Jurkat, Clone E6-1 (cell line): ENCODE measurements at places on chromosomes 12 and 14.

DNA sequence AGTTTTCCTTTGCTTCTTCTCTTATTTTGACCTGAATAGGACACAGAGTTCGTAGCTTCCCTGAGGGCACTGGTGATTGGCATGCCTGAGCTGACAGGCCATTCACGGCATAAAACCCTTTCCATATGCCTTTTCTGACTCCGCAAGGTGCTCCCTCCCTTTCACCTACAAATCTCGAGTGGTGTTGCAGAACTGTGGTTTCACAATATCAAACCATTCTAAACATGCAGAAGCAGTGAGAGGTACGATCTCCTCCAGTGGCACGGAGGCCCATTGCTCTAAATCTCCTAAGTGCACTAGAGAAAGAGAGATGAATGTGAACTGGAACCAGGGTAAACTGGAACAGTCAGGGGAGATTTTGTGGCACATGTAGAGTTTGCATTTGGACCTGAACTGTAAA lies 23.9 kb downstream of the CLSTN3 start:
- no peak for DNase-seq

DNA sequence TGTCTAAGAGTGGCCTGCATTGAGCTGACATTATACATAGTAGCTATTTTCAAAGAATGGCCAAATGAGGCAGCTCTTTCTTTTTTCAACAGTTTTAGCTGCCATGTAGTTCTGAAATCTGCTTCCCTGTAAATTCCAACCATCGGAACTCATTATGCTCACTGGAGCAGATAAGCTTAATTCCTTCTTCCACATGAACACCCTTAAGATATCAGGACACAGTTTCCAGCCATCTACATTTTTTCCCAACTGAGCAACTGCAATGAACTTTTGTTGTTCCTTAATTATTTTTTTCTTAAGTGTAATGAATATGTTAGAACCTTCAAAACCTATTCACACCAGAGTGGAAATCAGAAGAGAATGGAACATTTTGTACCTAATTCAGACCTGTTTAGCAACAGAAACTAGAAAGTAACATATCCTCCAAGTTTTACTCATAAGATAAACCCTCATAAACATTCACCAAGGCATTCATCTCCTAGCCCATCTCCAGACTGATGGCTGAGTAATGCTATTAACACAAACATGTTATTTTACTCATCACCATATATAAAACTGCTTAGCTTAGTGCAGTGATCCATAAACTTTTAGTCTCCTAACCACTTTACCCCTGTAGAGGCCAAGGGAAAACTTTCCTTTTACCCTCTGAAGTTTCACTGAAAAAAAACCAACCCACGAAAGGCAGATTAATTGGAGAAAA lies 296.1 kb upstream of the SYT1 start:
- DNase-seq, result no peak

GRCh38 chr14:20455355-20456300 lies 602 bp downstream of the APEX1 start:
- no peak for DNase-seq

DNA sequence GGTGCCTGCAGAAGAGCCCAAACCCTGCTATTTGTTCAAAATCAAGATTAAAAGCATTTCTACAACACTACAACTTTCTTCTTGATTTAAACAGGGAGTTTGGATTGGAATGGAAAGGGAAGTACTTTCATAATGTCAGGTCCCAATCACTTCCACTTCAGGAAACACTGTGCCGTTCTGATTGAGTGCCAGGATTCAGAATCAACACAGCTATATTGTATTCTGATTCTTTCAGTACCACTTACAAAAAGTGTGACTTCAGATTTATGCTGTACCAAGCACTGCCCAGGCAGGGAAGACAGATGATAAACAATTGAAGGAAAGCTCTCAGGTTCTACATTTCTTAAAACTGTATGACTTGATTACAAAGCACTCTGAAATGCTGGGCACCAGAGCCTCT lies 3.2 kb downstream of the TDP1 start:
- DNase-seq, result no peak

- DNase-seq, result no peak
These were observed 1644.1 kb upstream of the FLRT2 start for GRCh38 chr14:83885837-83886293.

DNA sequence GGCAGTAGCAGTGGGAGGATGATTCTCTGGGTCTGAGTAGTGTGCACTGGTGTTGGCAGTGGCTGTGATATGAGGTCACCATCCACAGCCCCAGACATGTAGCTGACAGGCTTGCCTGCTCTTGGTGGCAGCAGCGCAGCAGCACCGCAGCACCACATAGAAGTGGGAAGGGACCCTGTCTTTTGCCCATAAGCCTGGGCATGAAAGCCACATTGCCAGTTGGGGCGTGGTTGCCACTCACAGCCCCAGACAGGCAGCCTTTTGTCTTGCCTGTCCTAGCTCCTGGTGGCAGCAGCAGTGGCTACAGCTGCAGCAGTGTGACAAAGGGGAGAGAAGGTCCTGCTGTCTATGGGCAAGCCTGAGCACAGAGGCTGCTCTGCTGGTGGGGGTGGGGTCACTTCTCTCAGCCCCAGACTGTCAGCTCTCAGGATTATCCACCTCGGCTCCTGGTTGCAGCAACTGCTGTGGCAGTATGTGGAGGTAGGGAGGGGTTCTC lies 71.5 kb downstream of the BRMS1L start:
- DNase-seq, result no peak

DNA sequence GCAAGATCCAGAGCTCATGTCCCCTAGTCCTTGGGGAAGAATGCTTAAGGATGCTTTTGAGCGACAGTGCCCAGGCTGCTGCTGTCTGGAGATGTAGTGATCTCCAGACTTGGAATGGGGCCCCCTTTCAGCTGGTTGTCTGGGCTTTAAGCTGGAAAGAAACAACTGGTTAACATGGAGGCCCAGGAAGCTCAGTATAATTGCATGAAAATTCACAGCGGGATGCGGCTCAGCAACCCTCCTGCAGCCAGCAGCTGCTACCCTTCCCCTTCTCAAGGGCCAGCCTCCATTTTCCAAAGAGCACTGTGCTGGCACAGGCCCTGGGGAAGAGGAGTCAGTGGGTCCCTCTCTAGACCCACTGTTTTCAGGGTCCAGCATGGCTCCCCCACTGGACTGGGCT lies 26.3 kb downstream of the RAB35 start:
- DNase-seq, result no peak

- no peak for DNase-seq
These were observed 35.6 kb upstream of the ANKS1B start for GRCh38 chr12:100020370-100020769.

- no peak for DNase-seq
These were observed 98.6 kb downstream of the SCARB1 start for GRCh38 chr12:124764870-124765580.

GRCh38 chr12:66428261-66428660 lies 126.0 kb downstream of the HELB start:
- DNase-seq, result no peak

- peak; percentile 27 for DNase-seq
These were observed 10.9 kb upstream of the TAC3 start for GRCh38 chr12:57027011-57027804.

GRCh38 chr12:119139448-119139847 lies 39.3 kb upstream of the HSPB8 start:
- DNase-seq, result no peak

- no peak for DNase-seq
These were observed 300.1 kb upstream of the FKBP4 start for GRCh38 chr12:2494486-2495192.

GRCh38 chr12:47158792-47159191 lies 79.0 kb upstream of the AMIGO2 start:
- no peak for DNase-seq

- DNase-seq, result no peak
These were observed 349.7 kb upstream of the FAR2 start for GRCh38 chr12:28799348-28799747.

DNA sequence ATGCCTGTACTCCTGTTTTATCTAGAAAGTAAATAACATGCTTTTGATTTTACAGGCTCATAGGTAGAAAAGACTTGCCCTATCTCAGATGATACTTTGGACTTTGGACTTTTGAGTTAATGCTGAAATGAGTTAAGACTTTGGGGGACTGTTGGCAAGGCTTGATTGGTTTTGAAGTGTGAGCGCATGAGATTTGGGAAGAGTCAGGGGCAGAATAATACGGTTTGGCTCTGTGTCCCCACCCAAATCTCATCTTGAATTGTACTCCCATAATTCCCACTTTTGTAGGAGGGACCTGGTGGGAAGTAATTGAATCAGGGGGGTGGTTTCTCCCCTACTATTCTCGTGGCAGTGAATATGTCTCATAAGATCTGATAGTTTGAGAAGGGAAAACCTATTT lies 156.2 kb upstream of the GZMB start:
- no peak for DNase-seq

DNA sequence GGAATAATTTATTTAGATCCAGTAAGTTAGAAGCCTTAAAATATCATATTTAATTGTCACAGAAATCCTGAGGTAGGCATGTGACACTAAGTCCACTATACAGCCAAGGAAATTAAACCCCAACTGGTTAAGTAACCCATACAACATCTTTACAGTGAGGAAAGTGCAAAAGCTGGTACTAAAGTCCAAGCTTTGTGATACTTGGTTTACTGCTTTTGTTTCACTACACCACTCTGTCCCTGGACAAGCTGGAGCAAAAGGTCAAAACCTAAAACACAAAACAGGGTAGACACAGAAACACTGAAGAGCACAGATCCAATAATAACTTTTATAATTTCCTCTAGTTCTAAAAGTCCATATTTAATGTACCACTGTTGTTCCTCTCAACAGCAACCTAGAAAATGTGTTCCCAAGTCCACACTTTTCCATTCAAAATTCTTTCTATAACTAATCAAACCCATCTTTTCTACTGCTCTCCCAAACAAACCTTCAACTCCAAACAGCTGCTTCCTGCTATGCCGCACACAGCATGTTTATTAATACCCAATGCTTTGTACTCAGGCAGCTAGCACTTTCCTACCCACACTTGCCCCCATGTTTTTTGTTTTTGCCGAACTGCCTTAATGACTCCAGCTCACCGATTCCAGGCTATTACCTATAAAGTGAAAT lies 90.9 kb downstream of the MED13L start:
- DNase-seq, result no peak

- no peak for DNase-seq
These were observed 585 bp upstream of the TEAD4 start for GRCh38 chr12:2958432-2959191.

- DNase-seq, result peak; percentile 65
These were observed 52.0 kb upstream of the KCNA1 start for GRCh38 chr12:4857472-4858291.

DNA sequence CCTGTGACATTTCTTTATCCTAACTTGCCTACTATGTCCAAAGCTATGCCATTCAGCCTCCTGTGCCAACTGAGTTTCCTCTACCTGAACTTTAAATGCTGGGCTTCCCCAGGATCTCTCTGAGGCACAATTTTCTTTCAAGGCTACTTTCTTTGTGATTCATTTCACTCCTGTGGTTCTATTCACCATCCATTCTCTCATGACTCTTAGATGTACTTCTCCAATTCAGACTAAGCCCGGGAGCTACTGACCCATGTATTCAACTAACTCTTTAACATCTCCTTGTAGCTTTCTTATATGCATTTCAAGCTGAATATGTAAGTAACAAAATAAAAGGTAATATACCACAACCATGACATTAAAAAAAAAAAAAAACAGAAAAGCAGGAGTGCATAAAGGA lies 738.9 kb upstream of the USP15 start:
- DNase-seq, result no peak

DNA sequence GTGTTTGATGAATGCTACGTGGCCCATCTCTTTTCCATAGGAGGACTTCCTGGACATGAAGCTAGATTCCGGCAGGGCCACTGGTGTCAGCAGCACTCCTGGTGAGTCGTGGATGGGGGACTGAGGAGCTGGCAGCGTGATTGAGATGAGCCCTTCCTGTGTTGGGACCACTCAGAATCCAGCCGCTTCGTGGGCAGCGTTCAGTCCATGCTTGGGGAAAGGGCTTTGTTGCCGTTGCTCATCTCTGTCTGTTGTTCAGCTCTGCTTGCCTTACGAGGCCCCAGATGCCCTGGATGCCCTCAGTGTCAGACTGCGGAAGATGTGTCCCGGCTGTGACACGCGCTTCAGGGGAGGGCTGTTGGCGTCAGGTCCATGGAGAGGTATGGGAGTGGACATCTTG lies 127.1 kb upstream of the RTL1 start:
- DNase-seq, result no peak

DNA sequence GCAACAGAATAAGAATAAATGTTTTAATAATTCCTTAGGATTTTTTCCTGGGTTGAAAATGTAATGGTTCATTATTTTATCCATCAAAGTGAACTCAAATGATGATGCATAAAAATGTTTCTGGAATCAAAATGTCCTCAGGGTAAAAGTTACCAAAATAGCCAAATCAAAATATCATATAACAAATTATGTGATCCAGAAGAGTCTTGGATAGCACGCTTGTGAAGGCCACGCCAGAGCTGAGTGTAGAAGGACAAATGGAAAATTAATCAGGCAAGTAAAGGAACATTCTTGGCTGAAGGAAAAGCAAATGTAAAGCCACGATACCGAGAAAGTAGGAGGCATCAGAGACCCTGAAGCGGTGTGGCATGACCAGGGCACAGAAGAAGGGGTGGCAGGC lies 169.2 kb downstream of the CAPZA3 start:
- DNase-seq, result no peak

DNA sequence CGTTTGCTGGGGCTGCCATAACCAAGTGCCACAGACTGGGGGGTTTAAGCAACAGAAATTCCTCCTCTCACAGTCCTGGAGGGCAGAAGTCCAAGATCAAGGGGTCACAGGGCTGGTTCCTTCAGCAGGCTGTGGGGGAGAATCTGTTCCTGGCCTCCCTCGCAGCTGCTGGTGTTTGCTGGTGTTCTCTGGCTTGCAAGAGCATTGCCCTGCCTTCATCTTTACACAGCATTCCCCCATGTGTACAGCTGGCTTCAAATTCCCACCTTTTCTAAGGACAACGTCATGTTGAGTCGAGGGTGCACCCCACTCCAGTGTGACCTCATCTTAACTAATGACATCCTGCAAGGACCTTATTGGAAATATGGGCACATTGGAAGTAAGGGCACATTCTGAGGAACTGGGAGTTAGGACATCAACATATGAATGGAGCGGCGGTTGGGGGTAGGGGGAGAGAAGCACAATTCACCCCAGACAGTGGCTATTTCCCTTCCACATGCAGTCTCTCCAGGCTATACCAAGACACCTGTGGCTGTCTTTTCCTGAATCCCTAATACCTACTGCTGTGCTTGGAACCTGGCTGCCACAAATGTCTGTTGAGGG lies 123.6 kb downstream of the FOXN3 start:
- no peak for DNase-seq

DNA sequence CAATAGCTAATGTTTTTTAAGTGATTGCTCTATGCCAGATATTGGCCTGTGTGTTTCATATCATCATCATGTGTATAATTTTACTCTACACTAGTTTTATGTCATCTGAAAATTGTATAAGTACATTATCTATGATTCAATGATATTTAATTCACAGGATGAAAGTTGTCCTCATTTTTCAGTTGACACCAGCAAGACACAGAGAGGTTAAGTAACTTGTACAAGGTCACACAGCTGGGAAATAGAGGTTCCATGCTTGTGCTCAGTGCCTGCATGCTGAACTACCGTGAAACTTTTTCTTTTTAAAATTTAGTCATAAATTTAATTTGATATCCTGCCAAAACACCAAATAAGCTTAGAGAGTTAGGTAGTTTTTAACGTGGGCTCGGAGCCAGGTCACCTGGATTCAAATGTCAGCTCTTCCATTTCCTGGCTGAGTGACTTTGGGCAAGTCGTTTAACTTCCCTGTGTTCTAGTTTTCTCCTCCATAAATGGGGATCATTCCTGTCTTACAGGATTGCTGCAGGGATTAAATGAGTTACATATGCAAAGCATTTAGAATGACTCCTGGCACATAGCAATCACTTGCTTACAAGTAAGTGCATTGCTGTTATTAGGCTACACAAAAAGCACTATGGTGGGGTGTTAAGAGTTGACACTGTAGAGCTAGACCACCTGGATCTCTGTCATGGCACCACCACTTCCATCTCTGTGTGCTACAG lies 183.9 kb downstream of the ETV6 start:
- no peak for DNase-seq
